ENCODE measurements at places on chromosomes 4 and X.

DNA sequence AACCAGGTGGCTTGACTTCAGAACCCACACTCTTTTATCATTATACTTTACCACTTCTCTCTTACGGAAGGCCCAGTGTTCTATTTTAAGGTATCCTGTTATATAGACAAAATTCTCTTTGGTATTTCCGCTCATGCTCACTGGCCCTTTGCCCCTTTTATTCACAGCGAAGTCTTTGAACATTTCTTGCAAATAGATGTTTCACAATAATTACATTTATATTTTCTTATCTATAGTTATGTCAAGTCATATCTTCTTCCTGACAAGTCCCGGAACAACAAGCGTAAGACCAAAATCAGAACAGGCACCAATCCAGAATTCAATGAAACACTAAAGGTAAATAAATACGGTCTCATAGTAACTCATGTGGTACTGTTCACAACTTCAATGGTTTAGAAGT, 102.0 kb downstream of the SYTL5 start:
- no peak for DNase-seq

- peak; percentile 10 for DNase-seq
Observed at GRCh38 chr4:20251796-20252655, at the start of gene SLIT2. SLIT2 (plus strand) TSS chr4:20251905; CDS start chr4:20253816, 1,911 bp downstream.

DNA sequence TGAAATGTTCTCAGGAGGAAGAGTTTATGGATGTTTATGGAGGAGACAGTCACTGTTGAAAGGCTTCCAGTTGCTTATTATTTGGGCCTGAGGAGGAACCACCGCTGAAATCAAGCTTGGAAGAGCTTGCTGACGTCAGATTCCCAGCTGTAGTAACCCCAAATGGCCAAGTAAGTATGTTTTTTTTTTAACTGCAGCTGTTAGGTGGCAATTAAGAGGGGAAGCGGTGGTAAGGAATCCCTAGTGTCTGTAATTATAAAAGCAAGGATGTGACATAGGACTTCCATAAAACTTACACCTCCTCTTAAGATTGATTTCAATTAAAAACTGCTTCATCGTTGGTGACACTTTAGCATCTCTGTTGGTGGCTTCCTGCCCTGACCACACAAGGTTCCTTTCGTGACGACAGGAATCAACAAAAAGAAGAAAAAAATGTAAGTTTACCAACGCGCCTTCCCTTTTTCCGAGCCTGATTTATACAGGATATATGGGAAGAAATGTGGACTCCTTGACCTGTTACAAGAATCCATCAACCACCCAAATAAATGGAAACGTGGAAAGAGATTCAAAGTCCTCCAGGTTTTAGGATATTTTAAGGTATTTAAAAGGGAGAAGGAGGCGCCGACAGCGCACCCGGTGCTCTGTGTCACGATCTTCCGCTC, 884 bp downstream of the RELL1 start:
- DNase-seq: peak; percentile 19

DNA sequence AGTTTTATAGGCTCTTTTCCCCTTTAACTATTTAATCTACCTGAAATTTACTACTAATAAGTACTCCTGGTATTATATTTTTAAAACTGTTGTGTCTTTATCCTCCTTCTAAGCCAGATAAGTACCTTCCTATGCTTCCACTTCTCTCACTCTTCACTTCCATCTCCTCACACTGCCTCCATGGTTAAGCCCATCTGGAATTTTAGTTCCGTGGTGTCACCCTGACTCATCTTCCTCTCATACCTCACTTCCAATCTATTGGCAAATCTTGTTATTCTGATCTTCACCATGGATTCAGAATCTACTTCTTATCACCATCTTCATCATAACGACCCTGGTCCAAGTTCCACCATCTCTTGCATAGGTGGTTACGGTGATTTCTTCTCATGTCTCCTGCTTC, 32.7 kb upstream of the DAPP1 start:
- DNase-seq: no peak

- no peak for DNase-seq
Observed at GRCh38 chrX:137926090-137926489, 360.2 kb downstream of the ZIC3 start.

DNA sequence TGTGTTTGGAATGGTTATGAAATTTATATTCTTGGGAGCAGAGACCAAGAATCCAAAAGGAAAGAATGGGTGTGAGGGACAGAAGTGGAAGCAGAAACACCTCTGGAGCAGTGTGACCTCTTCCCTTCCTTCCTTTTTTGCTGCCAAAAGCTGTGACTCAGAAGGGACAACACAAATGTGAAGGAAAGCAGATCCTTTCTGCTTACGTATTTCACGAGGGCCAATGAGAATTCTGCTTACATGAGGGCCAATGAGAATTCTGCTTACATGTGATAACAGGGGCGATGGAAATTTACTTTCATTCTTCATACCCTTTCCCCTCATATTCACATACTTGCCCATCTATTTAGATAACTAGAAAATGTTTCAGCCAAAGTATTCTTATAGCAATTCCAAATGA, 404.6 kb downstream of the PRDM5 start:
- DNase-seq: no peak

DNA sequence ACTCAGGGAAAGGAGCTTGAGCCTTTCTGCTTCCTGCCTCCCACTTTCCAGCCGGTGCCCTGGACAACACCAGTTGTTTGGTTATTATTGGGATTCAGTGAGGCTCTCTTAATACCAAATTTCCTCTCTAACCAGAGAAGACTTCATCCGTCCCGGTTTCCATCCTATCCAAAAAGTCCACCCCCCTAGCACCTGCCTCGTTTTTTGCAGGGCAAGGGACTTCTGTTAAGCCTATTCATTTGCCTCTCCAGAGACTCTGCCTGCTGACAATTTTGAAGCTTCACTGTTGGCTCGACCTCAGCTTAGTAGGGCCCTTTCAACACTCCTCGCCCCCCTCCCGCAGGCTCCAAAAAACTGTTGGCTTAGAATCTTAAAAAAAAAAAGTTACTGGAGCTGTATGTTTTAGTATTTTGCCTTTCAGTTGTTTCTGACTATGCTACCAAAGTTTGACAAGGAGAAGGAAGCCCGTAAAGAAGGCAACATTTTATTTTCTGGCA, 779 bp upstream of the PRSS12 start:
- no peak for DNase-seq

DNA sequence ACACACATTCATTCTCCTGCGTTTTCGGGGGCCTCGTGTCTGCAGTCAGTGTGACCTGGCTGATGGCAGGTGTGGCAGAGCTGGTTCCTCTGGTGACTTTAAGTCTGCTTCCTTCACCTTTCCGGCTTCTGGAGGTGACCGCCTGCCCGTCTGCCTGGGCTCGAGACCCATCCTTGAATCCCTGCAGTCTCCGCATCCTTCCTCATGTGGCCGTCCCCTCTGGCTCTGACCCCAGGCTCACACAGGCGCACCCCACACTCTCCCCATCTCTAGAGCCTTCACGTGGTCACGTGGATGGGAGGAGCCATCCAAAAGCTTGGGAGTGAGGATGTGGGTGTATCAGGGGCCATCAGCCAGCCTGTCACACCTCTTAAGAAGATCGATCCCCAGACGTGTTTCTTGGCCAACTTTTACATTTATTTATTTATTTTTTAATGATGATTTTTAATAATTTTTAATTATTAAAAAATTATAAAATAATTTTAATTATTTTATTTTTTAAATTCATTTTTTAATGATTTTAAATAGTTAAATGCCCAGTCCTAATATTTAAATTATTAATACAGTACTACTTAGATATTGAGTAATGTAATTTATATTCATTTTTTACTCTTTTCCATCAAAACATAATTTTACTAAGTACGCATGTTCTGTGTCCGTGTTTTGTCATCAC, 20.9 kb downstream of the RGS12 start:
- DNase-seq: no peak

DNA sequence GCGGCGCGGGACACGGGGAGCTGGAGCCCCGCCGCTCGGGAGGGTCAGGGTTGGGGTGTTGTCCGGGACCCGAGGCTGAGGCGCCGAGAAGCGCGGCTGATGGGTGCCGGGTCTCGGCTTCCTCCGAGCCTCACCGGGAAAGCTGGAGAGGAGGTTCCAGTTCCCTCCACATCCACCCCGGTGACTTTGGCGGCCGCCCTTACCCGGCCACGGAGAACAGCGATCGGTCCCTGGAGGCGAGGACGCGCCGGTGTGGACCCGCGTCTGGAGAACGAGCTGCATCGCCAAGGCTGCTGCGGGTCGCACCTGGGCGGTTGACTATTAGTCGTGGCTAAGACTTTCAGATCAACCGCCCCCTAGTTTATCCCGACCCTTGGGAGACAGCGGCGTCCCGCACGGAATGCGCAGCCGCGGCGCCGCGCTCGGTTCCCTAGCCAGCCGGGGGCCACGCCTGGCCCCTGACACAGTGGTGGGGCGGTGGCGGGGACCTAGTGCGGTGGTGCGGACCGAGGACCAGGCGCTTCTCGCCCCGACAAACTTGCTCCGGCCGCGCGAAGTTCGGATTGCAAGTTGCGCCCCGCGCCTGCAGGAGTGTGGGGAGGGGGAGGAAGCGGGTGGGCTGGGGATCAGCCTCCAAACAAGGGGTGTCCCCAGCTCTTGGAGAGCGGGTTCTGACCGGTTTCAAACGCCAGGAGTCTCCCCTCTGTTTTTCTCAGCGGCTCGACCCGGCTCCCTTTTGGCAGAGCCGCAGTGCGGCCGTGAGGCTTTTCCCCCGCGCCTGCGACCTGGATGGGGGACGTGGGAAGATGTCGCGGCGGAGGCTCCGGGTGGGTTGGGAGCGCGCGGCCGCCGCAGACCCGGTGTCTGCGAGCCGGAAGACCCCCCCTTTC, 568 bp downstream of the FHDC1 start:
- DNase-seq: peak; percentile 4

- DNase-seq: no peak
Observed at GRCh38 chrX:124338733-124339514, 6.5 kb downstream of the TEX13D start.

- DNase-seq: peak; percentile 1
Observed at GRCh38 chrX:20418379-20419150, 151.9 kb upstream of the RPS6KA3 start.

DNA sequence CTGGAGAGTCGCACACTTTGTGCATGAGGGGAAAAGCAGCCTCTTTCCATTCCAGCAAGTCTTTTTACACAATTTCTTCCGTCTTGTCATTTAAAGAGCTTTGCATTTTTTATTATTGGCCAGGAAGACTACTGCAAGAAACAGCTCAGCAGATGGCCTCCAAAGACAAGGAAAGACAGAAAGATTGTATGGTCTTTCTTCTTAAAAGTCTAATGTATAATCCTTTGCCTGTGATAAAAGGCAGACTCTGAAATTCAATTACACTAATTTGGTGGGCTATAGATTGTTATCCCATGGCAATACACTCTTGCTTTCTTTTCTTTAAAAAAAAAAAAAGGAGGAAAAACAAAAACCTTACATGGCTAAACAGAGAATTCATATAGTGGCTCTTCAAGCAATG, 5.9 kb downstream of the CAPN6 start:
- DNase-seq: no peak

DNA sequence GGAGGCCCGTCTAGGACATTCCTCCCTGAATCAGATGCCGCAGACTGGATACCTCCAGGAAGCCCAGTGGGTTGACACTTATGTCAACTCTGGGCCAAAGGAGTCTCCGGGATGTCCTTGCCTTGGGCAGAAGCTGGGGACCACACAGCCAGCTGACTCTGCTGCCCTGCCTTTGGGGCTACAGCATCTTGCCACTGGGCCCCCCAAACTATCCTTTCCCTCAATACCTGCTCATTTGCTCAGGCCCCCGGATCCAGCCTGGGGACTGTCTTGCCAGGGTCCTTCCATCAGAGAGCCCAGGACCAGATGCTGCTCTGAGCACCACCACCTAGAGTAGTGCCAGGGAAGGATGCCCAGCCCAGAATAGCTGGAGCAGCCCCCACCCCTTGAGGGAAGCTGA, 19.0 kb downstream of the RAB33A start:
- no peak for DNase-seq

- DNase-seq: no peak
Observed at GRCh38 chr4:187212446-187213080, 488.9 kb upstream of the FAT1 start.

- DNase-seq: peak; percentile 10
Observed at GRCh38 chrX:40402831-40403533, 177.8 kb upstream of the ATP6AP2 start.

GRCh38 chrX:44742480-44743155, 101.2 kb upstream of the DUSP21 start:
- DNase-seq: no peak

GRCh38 chr4:150717952-150718351, 136.0 kb downstream of the MAB21L2 start:
- DNase-seq: no peak

- DNase-seq: no peak
Observed at GRCh38 chrX:16702700-16703599, 9.5 kb downstream of the CTPS2 start.

DNA sequence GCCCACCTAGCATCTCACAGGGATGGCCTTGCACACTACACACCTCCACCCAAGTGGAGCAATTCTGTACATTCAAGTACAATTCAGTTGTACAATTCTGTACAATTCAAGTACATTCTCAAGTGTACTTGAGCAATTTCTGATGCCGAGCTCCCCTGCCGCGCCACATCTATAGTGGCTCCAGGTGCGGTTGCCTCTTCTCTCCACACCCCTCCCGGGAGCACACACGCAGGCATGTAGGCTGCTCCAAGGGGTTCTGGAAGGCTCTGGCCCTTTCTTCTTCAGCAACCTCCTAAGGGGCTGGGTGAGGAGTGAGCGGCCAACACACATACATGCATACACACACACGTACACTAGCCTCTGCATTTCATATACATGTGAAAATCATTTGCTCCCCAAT, 18.9 kb upstream of the DUSP9 start:
- no peak for DNase-seq

GRCh38 chr4:88792268-88792781, 94.7 kb upstream of the NAP1L5 start:
- DNase-seq: no peak

DNA sequence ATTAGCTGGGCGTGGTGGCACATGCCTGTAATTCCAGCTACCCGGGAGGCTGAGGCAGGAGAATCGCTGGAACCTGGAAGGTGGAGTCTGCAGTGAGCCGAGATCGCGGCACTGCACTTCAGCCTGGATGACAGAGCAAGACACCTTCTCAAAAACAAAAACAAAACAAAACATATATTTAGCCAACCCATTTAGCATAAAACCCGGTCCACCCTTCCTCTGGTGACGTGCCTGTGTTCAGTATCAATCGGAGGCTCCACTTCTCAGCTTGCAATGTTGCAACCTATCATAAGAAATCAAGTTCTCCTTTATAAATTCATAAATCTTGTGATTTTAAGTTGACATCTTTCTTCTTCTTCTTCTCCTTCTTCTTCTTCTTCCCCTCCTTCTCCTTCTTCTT, 73.9 kb downstream of the SLC34A2 start:
- DNase-seq: no peak

GRCh38 chrX:54920610-54921426, at the start of gene TRO:
TRO (plus strand) TSS chrX:54920824; CDS start chrX:54922247, 1,423 bp downstream.
- peak; percentile 3 for DNase-seq

DNA sequence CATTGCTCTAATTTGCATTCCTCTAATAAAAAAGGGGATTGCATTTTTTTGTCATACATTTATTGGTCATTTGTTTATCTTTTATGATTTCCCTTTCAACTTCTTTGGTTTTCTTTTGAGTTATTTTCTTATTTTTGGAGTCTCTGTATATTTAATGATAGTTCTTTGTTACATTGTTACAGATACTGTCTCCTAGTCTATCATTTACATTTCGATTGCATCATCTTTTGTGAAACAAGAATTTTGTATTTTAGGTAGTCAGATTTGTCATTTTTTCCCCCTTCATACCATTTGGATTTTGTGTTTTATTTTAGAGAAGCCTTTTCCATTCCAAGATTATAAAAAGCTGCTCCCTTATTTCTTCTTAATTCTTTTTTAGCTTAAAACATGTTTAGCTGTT, 37.1 kb downstream of the SNX25 start:
- no peak for DNase-seq

- no peak for DNase-seq
Observed at GRCh38 chr4:57109847-57110639, at the start of gene IGFBP7. IGFBP7 (minus strand) TSS chr4:57110385; CDS start chr4:57110351, 34 bp downstream.

GRCh38 chr4:160372390-160372789, 1269.5 kb downstream of the RAPGEF2 start:
- no peak for DNase-seq

Data from stimulated activated CD4-positive, alpha-beta T cell treated with anti-CD3 and anti-CD28 coated beads, Interleukin-1b, Interleukin-23, amount 100 ng/mL, for 48 hours (primary cell).